ENCODE measurements at places on chromosomes 16 and 17.

GRCh38 chr16:88494335-88495154, 41.5 kb downstream of the ZFPM1 start:
- DNase-seq = no peak

DNA sequence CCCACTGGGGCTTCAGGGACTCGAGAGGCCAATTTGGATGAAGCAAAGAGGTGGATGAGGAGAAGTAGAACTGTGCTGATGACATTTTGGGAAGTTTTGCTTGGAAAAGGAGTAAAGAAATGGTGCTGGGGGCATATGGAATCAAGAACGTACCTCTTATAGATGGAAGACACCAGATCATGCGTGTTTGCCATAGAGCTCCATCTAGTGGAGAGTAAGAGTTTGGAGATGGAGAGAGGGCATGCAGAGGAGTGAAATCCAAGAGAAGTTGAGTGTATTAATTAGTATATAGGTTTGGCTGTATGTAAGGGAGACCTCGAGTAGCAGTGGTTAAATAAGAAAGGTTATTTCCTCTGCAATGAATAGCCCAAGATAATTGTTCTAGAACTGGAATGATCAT, 56.0 kb downstream of the SHISA6 start:
- no peak for DNase-seq

DNA sequence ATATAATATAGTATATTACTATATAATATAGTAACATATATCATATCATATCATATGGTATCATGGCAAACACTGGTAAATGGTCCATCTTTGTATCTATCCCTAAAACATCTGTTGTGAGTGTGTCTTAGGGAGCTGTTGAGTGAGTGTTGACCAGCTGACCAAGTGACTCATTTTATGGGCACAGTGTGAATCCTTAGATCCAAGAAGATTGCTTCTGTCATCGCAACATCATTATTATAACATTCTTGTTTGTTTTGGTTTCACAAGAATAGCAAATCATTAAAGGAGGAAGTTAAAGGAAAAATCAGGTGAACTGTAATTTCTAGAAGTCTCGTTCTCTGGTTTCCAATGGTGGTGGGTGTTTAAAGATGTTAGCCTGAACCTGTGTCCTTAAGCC, 11.7 kb upstream of the MAF start:
- no peak for DNase-seq

DNA sequence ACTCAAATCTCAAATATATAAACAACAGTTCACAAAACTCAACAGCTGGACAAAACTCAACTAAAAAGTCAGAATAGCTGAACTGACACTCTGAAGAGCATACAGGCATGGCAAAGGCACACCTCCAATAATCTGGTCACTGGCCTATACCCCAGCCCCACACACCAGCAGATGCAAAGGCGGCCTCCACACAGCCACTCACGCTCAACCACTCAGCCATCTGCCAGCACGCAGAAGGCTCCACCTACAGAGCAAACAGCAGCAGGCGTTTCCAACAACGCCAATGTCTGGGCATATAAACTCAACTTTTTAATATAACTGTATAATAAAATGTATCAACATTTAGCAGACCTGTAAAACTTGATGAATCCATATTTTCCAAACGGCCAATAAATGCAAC, 17.2 kb downstream of the USP7 start:
- DNase-seq = no peak

DNA sequence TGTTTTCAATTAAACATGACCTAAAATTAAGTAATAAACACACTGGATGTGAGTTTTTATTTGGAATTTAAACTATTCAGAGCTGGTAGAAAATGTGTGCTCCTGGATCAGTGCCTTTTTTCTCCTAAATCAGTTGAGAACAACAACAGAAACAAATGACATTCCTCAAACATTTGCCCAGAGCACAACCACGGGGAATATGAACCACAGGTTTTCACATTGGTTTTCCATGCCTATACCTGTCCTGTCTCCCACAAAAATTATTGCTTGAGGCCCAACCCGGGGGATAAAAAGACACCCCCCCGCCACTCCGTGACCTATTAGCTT, 6.8 kb downstream of the HSBP1 start:
- no peak for DNase-seq
